ENCODE measurements at places on chromosomes 2 and 18. TPM values are rescaled to one million over a fixed set of nuclear protein-coding genes. Genes with fewer than 3 reads are reported as not detected.

DNA sequence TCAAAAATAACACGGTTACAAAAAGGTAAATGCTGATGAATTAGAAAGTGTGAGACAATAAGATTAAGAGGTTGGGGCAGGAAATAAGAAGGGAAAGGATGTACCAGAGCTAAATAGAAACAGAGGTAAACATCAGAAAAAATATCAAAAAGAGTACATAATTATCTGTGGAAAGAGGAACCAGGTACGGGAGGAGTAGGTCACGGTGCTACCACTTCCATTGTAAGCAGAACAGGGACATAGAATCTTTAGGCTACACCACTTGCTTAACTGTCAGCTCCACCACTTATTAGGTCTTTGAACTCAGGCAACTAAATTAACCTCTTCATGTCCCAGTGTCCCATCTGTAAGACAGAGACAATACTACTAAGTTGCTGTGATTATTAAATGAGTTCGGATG lies 350.3 kb downstream of the LRATD1 start:
- DNase-seq: no peak

- no peak for DNase-seq
These were observed 211.4 kb upstream of the CCDC150 start for GRCh38 chr2:196427986-196428634.

Gene ALPI
- total RNA-seq: not detected

Gene ACOXL
- total RNA-seq: 0.06 TPM

Gene CCDC74A
- total RNA-seq: 22.7 TPM

Gene CWC22
- 16.5 TPM for total RNA-seq

Gene HNMT
- 20.2 TPM for total RNA-seq

Gene AQP12A
- total RNA-seq: not detected

- DNase-seq: no peak
These were observed 187.5 kb downstream of the SCG2 start for GRCh38 chr2:223414646-223415045.

- DNase-seq: no peak
These were observed 18.8 kb upstream of the EPHA4 start for GRCh38 chr2:221590861-221591365.

Gene DHX57
- total RNA-seq: 15.6 TPM

Gene CNDP1
- total RNA-seq: not detected
